ENCODE measurements at places on chromosomes 3 and 15.
A peak's percentile ranks its signal among the peaks of the same experiment; 100 is the strongest.

DNA sequence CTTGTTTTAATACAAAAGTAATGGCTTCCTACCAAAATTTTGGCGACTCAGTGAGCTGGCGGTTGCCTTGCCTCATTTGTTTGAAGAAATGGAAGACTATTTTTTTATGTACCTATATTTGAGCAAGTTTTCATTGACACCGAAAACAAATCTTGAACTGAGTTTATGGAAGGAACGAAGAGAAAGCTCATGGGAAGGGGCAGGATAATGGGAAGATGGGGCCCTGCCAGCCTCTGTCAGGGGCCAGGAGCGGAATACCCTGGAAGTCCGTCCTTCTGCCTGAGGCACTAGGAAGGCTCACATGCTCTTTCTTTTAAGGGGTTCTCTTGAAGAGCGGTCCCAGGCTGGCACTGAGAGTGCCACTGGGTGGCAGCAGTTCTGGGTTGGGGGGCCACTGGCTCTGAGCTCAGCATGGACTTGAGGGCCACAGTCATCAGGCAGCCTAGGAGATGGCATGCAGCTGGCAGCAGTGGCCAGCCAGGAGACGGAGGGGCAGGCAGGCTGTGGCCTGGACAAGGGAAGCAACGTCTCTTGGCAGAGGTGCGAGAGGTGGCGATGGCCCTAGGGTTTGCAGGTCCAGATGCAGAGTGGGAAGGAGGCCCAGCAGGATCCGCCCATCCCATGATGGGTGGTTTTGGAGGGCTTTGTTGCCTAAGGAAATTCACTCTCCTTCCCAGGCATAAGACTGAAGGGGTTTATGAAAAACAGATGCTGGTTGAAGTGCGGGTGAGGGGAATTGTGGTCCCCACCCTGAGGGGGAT lies 41.6 kb downstream of the ISG20 start:
- peak; percentile 50 for DNase-seq

DNA sequence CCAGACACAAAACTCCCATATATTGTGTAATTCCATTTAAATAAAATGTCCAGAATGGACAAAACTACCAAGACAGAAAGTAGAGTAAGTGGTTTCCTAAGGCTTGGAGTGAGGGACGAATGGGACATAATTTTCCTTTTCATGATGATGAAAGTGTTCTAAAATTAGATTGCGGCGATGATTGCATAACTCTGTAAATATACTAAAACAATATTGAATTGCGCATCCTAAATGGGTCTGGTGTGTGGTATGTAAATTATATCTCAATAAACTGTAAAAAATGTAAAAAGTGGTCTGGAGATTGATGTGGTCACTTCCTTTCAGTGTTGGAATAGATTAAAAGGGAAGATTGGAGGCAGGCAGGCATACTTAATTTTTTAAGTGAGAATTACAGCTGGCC lies 105.9 kb upstream of the KCNAB1 start:
- DNase-seq, result no peak

DNA sequence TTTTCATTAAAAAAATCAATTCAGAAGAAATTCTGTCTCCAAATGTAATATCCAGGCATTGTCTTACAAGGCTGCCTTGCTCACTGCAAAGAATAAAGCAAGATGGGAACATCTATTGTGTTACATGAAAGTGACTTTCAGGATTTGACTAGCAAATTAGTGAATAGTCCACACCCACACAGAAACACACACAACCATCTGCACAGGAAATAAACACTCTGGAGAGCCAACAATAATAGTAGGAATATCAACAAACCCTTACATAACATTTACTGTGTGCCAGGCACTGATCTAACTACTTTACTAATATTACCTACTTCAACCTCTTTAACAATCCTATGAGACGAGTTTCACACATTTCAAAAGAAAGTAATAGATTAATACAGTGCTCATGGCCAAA lies 28.9 kb upstream of the ZNF385D start:
- DNase-seq, result no peak

DNA sequence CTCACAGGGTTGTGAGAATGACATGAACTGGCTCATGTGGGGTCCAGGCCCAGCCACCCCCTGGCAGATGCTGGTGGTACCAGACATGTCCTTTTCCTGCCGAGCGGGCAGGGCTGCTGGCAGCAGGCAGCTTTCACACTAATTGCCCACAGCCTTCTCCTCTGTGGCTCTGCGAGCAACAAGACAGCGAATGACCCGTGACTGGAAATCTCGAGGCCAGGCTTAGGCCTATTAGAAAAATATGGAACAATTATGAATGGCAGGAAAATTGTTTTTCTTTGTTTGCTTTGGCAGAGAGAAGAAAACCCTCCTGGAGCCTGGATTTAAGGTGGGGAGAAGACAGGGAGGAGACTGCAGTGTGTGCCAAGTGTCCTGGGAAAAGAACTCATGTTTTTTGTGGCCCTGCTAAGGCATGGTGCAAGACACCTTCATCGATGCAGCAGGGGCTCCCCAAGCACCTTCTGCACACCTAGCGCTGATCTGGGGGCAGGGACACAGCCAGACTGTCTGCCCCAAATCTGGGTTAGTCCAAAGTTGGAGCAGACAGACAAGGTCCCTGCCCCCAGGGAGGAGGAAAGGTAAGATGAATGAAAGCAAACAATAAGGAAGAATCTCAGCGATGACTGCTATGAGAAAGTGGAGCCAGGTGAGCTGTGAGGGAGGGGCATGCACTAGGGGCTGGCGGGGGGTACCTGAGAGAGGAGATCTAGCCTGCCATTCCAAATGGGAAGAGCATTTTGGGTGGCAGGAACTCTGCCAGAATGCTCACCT lies 193.8 kb upstream of the TLE3 start:
- DNase-seq, result no peak

DNA sequence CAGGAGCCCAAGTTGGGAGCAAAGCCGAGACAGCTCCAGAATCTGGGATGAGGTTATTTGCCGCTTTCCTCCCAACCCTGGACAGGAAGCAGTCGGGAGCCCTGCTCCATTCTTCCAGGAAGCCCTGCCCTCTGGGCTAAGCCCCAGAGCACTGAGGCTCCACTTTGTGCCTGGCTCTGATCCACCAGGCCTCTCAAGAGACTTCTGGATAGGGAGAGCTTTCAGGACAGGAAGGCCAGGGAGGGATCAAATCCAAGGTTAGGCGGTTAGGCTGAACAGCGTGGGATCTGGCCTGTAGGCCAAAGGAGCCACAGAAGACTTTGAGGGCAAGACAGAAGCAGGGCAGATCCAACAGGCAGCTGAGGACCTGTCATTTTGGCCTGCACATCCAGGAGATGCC lies 835 bp downstream of the STOML1 start:
- no peak for DNase-seq

DNA sequence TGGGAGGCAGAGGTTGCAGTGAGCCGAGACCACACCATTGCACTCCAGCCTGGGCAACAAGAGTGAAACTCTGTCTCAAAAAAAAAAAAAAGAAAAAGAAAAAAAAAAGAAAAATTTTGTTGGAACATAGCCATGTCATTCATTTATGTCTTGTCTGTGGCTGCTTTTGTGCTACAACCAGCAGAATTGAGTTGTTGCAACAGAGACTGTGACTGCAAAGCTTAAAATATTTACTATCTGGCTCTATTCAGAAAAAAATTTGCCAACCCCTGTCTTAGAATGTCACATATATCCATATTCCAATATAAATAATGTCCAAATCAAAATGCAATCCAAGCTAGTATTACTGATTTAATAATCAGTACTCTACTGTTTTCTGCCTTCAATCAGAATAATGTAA lies 25.1 kb downstream of the CD80 start:
- no peak for DNase-seq

- no peak for DNase-seq
Observed at GRCh38 chr15:37142371-37142770, 42.0 kb upstream of the MEIS2 start.

DNA sequence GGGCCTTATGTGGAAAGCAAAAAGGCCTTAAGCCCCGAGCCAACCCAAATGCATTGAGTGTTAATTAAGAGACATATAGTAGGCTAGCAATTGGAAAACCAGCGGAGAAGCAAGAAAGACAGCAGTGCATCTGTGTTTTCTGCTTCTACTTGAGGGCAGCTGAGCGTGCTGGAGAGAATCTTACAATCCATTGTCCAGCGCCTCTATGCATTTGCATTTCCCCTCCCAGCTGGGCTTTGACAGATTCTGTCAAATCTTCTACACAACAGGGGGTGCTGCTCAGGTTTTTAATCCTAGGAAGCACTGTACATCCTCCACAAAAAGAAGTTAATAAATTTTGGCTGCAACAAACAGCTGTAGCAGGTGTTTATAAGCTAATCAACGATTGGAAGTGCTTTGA lies 23.9 kb downstream of the SSR3 start:
- no peak for DNase-seq

GRCh38 chr3:55060896-55061719 lies 133.2 kb upstream of the LRTM1 start:
- DNase-seq, result no peak

DNA sequence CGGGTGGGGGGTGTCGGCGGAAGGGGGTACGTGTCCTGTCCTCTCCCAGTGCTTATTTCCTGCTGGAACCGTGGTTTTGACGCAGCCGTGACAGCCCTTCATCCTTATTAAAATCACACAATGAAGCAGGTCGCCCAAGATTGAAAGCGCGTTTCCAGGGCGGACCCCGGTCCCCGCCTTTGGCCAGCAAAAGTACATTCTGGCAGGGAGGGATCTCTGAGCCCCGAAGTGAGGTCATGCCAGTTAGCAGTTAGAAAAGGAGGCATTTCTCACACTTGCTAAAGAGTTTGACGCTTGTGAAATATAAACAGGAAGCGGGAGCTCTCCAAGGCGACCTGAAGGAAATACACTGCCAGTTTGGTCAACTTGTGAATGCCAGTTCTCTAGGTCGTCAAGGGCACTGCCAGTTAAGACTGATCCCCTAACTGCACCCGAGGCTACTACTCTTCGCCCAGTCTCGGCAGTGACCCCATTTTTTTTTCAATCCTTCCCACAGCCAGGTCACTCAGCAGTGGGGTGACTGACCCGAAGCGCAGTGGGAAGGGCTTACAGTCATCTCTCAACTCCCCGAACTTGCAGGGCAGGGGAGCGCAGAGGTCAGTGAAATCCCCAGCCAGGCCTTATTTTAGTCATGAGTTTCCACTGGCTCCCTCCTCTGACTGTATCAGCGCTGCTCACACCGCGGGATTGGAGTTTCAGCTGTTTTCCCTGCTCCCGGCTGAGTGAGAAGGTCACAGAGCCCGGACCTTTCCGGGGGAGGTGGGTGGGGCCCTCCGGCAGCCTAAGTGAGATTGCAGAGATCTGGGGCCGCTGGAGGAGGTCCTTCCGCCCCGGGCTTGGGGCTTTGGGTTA lies 2.0 kb upstream of the BHLHE40 start:
- DNase-seq, result peak; percentile 91

DNA sequence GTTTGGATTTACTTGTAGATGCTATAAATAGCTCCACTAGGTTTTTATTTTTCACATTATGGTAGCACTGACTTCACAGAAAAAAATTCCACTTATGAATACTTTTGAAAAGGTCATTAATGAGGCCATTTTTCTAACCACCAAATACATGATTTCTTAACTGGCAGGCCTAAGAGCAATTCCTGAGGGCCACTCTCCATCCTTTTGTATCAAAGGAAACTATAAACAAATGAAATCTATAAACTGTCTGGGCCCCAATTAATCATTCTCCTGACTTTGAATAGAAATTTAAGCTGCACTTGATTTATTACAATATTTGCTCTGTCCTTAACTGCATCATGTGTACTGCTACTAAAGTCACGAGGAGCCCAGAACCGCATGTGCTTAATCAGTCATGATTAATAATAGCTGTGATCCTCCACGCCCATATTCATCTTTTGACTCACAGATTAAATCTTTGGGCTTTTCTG lies 25.1 kb upstream of the MTMR10 start:
- no peak for DNase-seq

DNA sequence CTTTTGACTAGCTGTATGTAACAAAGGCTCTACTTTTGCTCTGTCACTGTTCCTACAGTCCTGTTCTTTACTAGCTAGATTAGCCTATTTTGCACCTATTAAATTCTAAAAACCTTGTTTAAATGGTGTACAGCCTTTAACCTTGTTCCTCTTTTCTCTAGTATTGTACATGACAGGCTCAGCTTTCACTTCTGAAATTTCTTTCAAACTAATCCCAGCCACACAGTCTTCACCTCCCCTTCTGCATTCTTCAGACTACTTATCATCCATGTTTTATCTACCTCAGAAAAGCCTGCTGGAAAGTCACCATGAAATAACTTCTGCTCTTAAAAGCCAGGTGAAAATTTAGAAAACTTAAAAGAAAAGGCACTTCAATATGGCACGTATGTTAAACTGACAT lies 122.4 kb downstream of the NECTIN3 start:
- DNase-seq, result no peak

DNA sequence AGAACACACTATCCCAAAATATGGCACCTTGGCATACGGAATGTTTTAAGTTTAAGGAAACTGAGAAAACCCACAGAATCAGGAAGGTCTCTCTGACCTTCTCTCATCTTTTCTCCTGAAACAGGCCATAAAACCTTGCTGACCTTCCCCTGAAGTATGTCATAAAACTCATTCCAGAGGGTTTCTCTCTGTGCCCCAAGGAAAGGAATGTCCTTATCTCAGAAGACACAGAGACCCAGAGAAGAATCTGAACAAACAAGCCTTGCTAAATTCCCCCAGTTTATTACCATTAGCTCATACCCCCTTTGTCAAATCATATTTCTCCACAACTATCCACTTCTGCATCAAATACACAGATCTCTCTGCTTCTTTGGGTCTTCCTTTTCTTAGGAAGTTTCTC lies 603.1 kb downstream of the MCTP2 start:
- no peak for DNase-seq

DNA sequence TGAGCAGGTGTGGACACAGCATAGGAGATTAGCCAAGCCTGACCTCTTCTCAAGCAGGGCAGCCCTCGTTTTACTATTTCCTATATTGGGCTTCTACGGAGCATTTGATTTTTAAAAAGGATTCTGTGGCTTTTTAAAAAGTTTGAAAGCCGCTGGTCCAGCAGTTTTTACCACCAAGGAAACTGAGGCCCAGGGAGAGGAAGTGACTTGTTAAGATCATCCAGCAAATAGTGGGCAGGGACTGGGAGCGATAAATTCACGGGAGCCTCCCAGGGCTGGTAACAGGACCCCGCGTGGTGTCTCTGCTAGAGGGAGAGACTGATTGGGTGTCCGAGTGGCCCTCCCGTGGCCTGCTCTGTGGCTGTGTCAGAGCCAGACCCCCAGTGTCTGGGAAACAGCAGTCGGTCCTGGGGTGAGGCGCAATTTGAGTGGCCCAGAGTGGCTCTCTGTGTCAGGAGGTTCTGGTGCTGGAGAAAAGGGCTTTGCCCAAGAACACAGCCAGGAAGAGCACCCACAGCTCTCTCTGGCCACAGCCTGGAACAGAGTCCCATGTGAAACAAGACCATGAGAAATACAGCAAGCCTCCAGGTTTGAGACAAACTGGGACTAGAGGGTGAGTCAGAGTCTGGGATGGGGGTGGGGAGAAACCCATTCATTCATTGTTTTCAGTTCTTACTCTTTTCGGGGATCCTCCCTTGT lies 4.2 kb downstream of the FURIN start:
- no peak for DNase-seq

- DNase-seq, result no peak
Observed at GRCh38 chr3:58144478-58145325, 66.1 kb downstream of the DNASE1L3 start.

GRCh38 chr3:14423197-14423743 lies 20.9 kb downstream of the SLC6A6 start:
- no peak for DNase-seq
